Putamen (tissue), 1 donor: ENCODE measurements at places on chromosomes 5 and 9.

GRCh38 chr9:4117835-4118610, 181.8 kb downstream of the GLIS3 start:
- DNase-seq, result no peak

- no peak for DNase-seq
Observed at GRCh38 chr9:126430124-126430523, 103.5 kb downstream of the MVB12B start.

DNA sequence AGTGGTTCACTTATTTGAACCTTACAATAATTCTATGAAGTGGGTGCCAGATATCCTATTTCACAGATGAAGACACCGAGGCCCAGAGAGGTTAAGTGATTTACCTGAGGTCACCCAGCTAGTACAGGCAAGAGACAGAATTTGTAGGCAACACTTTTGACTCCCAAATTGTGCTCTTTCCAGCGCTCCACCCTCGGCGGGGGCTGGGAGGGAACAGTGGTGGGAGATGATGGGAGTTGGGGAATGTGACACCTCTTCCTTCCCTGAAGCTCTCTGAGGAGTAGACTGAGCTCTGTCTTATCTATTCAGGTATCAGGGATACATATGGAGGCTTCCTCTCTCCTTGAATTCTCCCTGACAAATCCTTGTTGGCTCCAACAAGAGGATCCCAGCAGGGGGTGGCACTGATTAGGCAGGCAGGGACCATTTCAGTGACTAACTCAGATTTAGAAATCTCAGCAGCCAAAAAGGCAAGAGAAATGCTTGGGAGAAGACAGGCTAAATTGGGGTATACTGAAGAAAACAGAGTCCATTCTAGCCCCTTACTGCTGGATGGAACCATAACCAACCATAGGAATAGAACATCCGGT, 95.8 kb upstream of the PANK3 start:
- no peak for DNase-seq

DNA sequence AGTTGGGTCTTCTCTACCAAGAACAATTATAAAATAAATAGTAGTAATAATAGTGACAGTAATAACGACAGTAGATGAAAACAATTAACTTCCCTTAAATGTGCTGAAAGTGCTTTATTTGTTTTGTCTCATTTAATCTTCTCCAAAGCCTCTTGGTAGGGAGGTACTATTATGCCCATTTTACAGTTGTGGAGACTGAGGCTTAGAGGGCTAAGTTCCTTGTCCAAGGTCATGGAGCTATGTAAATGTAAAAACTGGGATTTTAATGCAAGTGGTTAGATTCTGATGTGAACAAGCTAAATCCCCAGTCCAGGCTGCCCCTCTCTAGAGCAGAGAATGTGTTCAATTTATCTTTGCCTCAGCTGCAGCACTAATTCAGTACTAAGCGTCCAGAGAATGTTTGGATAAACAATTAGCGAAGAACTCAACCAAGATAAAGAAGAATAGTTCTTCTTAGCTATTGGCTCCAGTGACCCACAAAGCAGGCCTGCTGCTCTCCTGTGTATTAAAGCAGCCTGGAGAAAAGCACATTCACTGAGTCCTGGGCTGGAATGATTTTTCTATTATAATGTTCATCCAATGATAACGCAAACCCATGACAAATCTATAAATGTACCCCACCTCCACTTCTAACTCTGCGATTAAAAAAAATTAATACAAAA, 68.8 kb downstream of the NPR3 start:
- no peak for DNase-seq

DNA sequence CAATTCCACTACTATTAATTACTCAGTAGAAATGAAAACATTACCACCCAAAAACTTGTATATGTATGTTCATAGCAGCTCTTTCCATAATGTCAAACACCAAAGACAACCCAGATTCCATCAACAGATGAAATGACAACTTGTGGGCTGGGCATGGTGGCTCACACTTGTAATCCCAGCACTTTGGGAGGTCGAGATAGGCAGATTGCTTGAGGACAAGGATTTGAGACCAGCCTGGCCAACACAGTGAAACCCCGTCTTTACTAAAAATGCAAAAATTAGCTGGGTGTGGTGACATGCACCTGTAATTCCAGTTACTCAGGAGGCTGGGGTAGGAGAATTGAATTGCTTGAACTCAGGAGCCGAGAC, 11.5 kb downstream of the UIMC1 start:
- no peak for DNase-seq

DNA sequence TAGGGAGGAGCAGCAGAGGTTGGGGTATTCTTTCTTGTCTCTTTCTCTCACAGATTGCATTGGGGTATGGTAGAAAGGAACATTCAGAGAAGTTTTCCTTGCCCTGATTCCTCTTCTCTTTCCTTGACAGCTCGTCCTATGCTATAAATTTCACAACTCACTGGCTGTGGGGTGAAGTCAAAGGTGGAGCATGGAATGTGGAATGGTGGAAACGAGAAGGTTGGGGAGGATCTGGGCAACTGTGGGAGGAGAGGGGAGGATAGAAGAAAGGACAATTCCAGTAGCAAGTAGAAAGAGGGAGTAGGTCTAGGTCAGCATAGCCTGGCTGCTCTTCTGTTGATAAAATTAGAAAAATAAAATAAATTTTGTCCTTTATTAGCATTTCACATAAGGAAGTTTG, 39.0 kb upstream of the POC5 start:
- DNase-seq, result no peak
